ENCODE measurements at places on chromosomes 1 and 21. TPM values are rescaled to one million over a fixed set of nuclear protein-coding genes. Genes with fewer than 3 reads are reported as not detected.

CNTN2 gene
- not detected for total RNA-seq

MRPL37 gene
- total RNA-seq, result 157 TPM

S100A11 gene
- 284 TPM for total RNA-seq

- H3K4me1 ChIP-seq, result peaks cover 97% of the 10 kb centered on the region
- H3K27me3 ChIP-seq, result no peaks in the 10 kb centered on the region
- H3K27ac ChIP-seq, result peak overlapping the region; percentile 90
- no peak overlapping the region for H3K4me3 ChIP-seq
- no peak for DNase-seq
Observed at GRCh38 chr1:208205216-208206013, 38.8 kb downstream of the PLXNA2 start.

DNA sequence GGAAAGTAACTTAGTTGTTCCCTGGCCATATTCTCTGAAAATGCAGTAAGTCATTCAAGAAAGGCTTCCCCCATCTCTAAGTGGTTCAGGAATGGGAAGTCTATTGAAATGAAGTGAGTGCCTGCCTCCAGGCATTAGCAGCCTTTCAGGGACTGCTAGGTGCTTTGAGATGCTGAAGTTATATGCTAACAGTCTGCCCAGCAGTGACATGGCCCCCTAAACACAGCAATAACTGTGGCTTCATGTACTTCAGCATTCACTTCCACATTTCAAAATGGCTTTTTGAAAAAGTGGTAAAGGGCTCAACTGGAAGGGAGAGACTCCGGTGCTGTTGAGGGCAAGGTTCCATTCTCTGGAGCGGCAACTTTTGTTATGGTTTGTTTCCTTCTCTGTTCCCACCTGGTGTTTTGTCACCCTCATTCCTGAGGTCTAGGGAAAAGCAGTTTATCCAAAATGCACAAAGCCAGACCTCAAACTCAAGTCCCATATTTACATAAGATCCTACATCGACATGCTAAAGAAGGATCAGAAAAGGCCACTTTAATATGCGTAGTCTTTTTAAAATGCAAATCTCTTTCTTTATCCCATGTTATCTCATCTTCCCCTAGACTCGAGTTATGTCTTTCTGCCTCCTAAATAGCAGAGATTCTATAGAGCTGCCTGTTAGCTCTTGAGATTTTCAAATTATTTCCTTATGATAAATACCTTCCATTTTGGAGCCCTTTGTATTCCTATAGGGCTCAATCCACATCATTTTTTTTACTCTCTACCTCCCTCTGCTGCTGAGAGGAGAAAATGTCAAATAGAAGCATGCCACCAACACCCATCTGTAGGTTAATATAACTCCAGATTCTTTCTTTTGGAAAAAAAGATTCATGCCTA, 34.2 kb upstream of the LRRC8C start:
- H3K27ac ChIP-seq, result no peak overlapping the region
- peaks cover 18% of the 10 kb centered on the region for H3K4me1 ChIP-seq

DNA sequence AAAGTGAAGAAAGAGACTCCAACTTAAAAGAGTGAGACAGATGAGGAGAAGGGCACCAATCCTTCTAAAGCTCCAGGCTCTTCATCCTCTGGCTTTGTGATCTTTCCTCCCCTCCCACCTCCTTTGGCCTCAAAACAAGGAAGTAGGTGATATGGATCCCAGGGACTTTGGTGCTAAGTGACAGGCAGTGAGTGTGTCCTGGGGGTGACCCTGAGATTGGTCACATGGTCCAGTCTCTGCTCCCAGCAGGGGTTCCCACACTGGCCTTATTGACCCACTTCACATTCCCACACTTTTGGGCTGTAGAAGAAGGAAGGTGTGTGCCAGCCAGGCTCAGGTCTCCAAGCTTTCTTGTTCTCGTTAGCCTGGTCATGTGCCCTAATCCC, 401.2 kb upstream of the PROX1 start:
- H3K4me1 ChIP-seq, result no peaks in the 10 kb centered on the region
- H3K36me3 ChIP-seq, result no peaks in the 10 kb centered on the region
- no peaks in the 10 kb centered on the region for H3K27me3 ChIP-seq
- no peak overlapping the region for H3K4me3 ChIP-seq
- no peak overlapping the region for H3K27ac ChIP-seq

- H3K4me3 ChIP-seq, result no peak overlapping the region
- H3K27me3 ChIP-seq, result no peaks in the 10 kb centered on the region
- no peaks in the 10 kb centered on the region for H3K36me3 ChIP-seq
- H3K4me1 ChIP-seq, result peaks cover 65% of the 10 kb centered on the region
Observed at GRCh38 chr1:154419620-154420571, 14.8 kb downstream of the IL6R start.

GRCh38 chr1:77776007-77776700, 3.3 kb upstream of the MIGA1 start:
- H3K36me3 ChIP-seq, result no peaks in the 10 kb centered on the region
- H3K4me3 ChIP-seq, result no peak overlapping the region
- DNase-seq, result no peak

DNA sequence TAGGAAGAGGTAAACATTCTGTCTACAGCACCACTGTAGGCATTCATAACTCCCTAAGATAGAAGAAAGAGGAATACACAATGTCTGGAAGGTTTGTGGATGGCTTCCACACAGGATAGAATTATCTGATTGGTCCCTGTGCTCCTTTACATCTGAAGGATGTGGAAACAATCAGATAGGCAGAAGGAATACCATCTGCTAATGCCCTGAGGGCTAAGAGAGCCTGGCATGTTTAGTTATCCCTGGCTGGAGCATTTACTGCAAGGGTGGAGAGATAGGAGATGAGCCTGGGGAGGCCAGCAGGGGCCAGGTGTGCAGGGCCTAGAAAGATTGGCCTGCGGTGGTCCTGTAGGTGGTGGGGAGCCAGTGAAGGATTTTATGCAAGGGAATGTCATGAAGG, 8.6 kb upstream of the ACBD3 start:
- DNase-seq, result no peak
- no peaks in the 10 kb centered on the region for H3K27me3 ChIP-seq
- H3K4me1 ChIP-seq, result no peaks in the 10 kb centered on the region

DNA sequence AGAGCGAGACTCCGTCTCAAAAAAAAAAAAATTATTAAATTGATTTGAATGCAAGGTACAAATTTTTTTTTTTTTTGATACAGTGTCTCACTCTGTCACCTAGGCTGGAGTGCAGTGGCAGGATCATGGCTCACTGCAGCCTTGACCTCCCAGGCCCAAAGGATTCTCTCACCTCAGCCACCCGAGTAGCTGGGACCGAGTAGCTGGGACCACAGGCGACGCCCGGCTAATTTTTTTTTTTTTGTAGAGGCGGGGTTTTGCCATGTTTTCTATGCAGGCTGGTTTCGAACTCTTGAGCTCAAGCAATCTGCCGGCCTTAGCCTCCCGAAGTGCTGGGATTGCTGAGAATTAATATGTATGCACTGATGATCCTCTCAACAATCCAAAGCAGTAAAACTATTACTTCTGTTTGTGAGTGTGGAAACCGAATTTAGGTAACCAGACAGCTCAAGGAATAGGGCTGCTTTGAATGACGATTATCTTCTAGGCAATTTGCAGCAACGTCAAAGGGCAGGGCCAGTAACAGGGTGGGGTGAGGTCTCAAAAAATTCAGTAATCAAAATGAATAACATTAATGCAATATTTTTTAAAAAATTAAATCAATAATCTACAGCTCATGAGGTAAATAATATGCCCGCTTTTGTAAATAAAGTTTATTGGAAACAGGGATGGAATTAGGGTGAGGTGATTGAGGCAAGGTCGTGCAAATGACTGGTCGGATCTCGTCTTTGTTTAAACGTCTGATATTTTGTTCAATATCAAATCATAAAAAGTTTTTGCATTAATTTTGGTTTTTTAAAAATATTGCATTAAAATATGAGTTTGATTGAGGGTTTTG, 1.2 kb downstream of the CLSPN start:
- no peak for DNase-seq
- peaks cover 26% of the 10 kb centered on the region for H3K36me3 ChIP-seq
- H3K27me3 ChIP-seq, result no peaks in the 10 kb centered on the region
- peak overlapping the region; percentile 80 for H3K4me3 ChIP-seq
- peak overlapping the region; percentile 85 for H3K27ac ChIP-seq

GRCh38 chr1:3440711-3441409, 13.6 kb upstream of the ARHGEF16 start:
- H3K4me1 ChIP-seq, result peaks cover 3% of the 10 kb centered on the region
- no peaks in the 10 kb centered on the region for H3K36me3 ChIP-seq
- no peak for DNase-seq
- H3K27me3 ChIP-seq, result peaks cover 17% of the 10 kb centered on the region
- no peak overlapping the region for H3K27ac ChIP-seq
